ENCODE measurements at places on chromosomes 13 and 19.

- DNase-seq, result peak; percentile 99
Measured at GRCh38 chr19:45091031-45091923, 1.7 kb upstream of the PPP1R37 start.

- DNase-seq, result no peak
Measured at GRCh38 chr19:55041627-55042343, 3.7 kb upstream of the GP6 start.

DNA sequence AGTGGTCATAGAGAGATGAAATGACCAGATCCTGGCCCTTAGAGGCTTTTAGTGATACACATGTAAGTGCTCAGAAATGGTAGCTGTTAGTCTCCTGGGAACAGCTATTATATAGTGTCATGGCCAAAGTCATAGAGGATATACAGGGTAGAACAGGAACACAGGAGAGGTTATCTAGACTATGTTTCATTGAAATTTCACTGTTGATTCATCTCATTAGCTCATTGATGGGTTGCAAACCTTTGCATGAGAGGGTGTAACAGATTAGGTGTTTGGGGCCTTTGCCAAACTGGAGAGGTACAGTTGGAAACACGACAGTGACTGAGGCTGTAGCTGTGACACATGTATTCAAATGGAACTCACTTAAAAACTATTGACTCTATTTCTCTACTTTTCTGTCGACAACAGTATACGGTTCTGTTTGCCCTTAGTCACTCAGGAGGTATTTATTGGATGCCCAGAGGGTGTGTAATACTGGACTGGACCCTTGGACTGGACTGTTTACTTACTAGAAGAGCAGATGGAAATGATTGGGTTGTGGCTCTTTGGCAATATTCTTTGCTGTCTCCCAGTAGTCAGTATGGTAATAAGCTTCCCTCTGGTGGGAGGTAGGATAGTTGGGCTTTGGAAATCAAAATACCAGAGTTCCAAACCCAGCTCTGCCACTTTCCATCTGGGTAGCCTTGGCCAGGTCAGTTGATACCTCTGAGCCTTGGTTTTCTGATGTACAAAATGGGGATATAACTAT, 29.8 kb downstream of the ARHGAP35 start:
- DNase-seq, result no peak

- DNase-seq, result no peak
Measured at GRCh38 chr13:40622761-40623160, 43.7 kb downstream of the FOXO1 start.

DNA sequence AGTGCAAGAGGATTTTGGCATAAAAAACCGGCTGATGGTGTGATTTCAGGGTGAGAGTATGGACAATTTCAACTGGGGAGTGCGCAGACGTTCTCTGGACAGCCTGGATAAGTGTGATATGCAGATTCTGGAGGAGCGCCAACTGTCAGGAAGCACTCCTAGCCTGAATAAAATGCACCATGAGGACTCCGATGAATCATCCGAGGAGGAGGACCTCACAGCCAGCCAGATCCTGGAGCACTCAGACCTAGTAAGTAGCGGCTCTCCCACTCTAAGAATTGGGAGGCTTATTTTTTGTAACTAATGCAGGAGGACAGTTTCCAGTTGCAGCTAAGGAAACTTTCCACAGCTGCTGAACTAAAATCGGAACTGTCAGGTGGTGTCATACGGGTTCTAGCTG, 53.6 kb downstream of the ZAR1L start:
- no peak for DNase-seq

- DNase-seq, result no peak
Measured at GRCh38 chr13:114130837-114131582, 1.4 kb downstream of the RASA3 start.

GRCh38 chr19:45311621-45312020, 11.1 kb downstream of the CKM start:
- DNase-seq, result no peak

DNA sequence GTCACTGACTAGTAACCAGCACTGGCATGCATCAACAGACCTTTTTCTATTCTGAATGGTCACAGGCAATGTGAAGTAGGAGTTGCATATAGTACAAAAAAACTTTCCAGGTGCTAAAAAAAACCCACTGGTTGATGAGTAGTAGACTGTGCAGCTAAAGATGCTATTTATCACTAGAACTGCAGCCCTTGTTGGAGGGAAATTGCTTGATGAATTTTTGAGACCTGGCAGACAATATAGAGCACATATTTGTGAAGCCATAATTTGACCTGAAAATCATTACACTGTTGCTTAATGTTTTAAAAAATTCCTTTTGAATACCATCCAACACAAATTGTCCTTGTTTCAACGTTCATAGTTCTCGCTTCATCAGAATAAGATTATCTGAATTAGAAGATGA, 441.0 kb downstream of the KLF12 start:
- no peak for DNase-seq

DNA sequence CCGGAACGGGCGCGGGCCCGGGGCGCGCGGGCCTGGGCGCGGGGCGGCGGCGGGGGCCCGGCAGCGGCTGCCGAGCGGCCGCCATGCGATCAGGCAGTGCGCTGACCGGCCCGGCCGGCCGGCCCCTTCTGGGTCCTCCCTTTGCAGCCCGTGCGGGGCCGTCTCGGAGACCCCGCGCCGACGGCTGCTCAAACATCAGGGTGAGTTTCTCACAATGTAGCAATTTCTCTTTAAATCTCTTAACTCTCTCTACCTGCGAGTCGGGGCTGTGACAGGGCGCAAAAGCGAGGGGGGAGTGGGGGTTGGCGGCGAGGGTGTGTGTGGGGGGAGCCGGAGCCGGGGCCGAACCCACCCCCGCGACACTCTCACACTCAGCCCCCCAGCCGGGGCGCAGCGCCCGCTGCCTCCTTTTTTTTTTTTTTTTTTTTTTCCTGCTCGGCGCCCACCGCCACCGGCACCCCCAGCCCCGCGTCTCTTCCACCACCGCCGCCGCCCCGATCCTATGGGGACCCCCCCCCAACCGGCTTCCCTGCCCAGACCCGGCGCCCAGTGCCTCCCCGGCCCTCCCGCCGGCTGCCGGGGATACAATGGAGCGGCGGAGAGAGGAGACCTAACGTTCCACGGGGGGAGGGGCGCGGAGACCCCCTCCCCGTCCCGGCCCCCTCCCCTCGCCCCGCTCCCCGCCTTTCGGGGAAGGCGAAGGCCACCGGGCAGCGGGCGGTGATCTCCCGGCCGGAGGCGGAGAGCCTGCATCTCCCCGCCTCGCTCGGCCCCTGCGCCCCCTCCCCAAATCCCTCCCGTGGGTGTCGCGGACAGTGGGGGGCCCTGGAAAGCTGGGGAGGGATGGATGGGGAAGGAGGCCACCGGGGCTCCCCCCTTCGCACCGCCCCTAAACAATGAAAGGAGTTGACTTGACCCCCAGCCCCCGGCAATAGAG, at the start of gene BICRA:
Gene BICRA (plus strand): TSS at position 166 of the 937 bp plus-strand sequence. CDS start 64,441 bp downstream, outside the sequence.
- peak; percentile 79 for DNase-seq

DNA sequence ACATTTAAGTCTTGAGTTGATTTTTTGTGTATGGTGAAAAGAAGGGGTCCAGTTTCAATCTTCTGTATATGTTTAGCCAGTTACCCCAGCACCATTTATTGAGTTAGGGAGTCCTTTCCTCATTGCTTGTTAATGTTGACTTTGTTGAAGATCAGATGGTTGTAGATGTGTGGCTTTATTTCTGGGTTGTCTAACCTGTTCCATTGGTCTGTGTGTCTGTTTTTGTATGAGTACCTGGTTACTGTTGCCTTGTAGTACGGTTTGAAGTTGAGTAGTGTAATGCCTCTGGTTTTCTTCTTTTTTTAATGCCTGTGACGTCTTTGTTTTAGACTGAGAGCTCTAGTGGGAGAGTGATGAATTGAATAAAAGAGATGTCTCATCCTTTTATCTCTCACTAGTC, 83.2 kb downstream of the NBEA start:
- no peak for DNase-seq

- DNase-seq, result no peak
Measured at GRCh38 chr19:33821871-33822270, 25.2 kb downstream of the KCTD15 start.

DNA sequence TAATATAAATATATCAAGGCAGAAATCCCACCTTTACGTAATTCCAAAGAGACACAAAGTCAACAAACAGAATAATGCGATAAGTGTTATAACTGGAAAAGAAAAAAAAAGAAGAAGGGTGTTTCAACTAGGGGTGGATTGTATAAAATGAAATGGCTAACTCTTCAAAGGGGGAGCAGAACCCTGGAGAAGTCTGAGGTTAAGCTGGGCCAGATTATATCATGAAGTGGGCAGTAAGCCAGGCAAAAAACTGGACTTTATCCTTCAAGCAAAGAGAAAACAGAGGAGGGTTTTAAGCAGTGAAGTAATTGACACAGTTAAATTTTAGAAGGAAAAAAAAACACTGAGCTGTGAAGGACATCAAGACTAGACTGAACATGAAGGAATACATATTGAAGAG, 41.9 kb downstream of the TBC1D4 start:
- DNase-seq, result no peak

DNA sequence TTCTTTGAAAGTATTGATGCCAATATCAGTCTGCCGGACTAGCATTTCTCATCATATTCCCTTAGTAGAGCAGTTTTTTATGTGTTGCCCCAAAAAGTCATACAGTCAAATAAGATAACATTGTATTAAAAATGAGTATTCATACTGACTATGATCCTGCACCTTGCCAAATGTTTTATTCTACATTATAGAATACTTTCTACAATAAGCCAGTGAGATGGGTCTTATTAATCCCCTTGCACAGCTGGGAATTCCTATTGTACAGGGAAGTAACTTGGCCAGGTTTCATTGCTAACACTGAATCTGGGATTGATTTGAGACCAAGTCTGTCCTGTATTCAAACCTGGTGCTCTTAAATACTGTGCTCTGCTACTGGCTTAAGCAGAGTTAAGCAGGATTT, 114.0 kb downstream of the KCTD12 start:
- DNase-seq, result no peak

- DNase-seq, result no peak
Measured at GRCh38 chr13:50644081-50644871, 199.2 kb downstream of the DLEU7 start.

DNA sequence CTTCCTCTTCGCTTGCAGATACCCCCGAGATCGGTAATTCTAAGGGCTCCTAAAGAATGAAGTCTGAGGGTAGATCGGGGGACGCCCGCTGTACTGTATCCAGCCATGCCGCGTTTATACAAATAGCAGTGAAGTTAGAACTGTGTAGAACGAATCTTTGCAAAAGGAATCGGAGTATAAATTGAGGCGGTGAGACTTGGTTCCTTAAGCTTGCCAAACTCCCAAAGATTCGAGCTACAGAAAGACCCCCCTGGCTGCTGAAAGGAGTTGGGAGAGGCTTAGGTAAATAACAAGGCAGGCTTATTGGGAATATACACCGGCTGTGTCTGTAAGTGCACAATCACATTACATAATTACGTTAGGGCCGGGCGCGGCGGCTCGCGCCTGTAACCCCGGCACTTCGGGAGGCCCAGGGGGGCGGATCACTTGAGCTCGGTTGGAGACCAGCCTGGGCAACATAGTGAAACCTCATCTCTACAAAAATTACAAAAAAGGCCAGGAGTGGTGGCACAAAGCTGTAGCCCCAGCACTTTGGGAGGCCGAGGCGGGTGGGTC, 12.2 kb downstream of the TMEM160 start:
- DNase-seq, result no peak

GRCh38 chr13:111899714-111900389, 167.1 kb upstream of the SOX1 start:
- no peak for DNase-seq

- DNase-seq, result no peak
Measured at GRCh38 chr13:48564056-48564455, 31.2 kb upstream of the RCBTB2 start.

DNA sequence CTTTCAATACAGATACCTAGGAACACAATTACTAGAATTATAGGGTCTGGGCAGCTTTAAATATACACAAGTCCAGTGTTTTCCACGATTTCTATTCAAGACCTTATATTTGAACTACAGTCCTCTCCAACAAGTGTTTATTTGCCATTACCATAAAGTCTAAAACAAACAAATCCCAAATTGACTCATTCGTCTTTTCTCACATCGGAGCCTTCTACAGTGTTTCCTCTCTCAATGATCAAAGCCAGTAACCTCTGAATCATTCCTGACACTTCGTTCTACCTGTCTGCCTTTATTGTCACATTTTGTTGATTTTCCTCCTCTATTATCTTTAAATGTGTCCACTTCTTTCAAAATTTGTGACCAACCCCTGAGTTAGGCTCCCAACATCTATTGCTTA, 1356.5 kb upstream of the SLC10A2 start:
- DNase-seq, result no peak

DNA sequence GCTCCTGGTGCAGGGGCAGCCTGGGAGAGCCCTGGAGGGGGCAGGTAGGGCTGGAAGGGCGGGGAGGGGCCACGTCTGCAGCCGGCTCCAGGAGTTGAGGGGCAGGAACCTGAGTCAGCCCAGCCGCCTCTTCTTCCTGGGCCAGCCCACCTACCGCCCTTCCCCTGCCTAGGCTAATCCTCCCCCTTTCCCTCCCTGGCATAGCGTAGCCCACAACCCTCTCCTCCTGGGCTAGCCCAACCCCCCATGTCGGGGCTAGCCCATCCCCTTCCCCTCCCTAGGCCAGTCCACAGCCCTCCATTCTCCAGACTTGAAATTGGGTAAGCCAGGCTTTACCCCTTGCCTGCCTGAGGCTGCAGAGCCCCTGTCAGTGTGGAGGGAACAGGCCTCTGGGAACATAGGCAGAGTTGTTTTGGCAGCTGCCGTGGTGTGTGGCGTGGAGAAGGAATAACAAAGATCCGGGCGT, 20.6 kb upstream of the WDR18 start:
- DNase-seq, result no peak

DNA sequence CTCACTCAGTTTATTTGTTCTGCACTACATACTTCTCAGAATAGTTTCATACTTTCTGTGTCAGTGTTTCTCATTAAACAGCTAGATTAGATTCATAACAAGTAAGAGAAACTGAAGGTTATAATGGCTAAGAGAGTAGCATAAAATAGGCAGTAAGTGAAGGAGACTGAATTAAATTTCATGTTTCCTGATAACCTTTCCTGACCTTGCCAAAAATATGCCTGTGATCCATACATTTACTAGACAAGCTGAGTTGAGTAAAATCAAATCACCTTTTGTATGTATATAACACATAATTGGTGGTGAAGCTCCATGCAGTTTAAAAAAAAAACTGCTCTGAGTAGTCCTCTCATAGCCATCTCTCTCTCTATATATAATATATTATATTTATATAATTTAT, 545.3 kb upstream of the PCDH20 start:
- DNase-seq, result no peak

GRCh38 chr19:11242864-11243797, 3.7 kb downstream of the ANGPTL8 start:
- peak; percentile 62 for DNase-seq

GRCh38 chr13:100212904-100213553, 124.1 kb downstream of the PCCA start:
- DNase-seq, result no peak

GRCh38 chr13:97710797-97711196, 242.7 kb upstream of the IPO5 start:
- DNase-seq, result no peak

DNA sequence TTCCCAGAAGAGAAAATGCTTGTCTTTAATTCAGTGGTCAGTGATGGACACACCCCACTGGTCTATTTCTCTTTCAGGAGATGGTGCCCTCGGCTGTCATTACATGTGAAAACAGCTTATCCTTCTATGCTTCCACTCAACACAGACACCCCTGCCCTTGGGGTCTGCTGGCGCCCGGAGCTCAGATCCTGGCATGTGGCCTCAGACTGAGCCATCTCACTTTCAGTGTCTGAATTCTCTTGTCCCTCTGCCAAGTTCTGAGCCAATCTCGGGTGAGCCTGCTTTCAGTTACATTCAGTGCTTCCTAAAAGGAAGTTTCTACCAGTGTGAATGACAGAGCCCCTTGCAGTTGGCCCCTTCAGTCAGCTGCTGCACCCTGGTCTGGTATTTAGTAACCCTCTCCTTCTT, 293.6 kb downstream of the DNAJC15 start:
- DNase-seq, result no peak
